ENCODE measurements at places on chromosomes 13 and 19. TPM values are rescaled to one million over a fixed set of nuclear protein-coding genes. Genes with fewer than 3 reads are reported as not detected.

DNA sequence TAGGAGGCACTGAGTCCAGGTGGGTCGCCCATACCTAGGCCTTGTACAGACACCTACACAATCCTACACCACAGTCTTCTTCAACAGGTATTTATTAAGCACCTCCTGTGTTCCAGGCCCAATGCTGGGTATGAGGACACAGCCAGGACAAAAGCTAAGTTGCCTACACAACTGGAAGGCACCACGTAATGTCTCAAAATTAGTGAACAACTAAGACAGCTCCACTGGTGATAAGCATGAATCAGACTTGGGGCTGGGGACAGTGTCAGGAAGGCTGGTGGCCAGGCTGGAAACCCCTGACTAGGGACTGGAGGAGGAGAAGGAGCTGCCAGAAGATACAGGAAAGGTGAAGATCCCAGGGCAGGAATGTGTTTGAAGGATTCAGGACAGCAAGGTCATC lies 2.4 kb downstream of the SMIM24 start:
- no peaks in the 10 kb centered on the region for H3K4me1 ChIP-seq
- DNase-seq = no peak
- no peak overlapping the region for H3K27ac ChIP-seq
- H3K36me3 ChIP-seq = no peaks in the 10 kb centered on the region
- no peak overlapping the region for H3K4me3 ChIP-seq
- peaks cover 14% of the 10 kb centered on the region for H3K27me3 ChIP-seq

GRCh38 chr13:91934354-91934753 lies 535.9 kb downstream of the GPC5 start:
- H3K4me3 ChIP-seq = no peak overlapping the region
- no peaks in the 10 kb centered on the region for H3K36me3 ChIP-seq
- H3K27ac ChIP-seq = no peak overlapping the region
- DNase-seq = no peak
- no peaks in the 10 kb centered on the region for H3K27me3 ChIP-seq
- no peaks in the 10 kb centered on the region for H3K4me1 ChIP-seq

DNA sequence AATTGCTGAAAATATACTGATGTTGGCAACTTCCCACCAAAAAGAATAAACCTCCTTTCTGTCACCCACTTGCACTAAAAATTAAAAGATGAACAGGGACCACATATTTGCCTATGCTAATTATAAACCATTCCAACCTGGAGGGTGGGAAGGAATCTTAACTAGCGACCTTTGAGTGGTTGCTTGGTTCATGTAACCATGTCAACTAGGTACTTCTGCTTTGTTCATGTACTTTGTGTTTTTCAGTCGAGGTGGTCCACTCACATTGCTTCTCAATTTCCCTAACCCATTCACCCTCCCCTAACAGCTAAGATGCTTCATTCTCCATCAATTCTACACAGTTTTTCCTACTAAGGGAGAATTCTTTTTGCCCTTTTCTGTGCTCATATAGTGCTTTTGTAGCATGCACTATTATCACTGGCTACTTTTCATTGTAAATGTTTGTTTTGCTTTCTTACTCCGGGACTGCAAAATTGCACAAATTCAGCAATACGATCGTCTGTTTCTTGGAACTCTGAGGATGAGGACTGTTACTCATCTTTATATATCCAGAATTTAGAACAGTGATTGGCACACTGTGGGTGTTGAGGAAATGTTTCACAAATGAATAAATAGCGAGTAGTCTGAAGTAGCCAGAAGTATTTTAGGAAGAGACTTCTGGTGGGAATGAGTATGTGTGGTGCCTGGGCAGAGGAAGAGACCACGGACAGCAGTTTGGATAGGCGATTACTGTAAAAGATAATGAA lies 187.5 kb downstream of the GPC6 start:
- no peak overlapping the region for H3K27ac ChIP-seq
- H3K27me3 ChIP-seq = no peaks in the 10 kb centered on the region
- no peak for DNase-seq
- no peak overlapping the region for H3K4me3 ChIP-seq

DNA sequence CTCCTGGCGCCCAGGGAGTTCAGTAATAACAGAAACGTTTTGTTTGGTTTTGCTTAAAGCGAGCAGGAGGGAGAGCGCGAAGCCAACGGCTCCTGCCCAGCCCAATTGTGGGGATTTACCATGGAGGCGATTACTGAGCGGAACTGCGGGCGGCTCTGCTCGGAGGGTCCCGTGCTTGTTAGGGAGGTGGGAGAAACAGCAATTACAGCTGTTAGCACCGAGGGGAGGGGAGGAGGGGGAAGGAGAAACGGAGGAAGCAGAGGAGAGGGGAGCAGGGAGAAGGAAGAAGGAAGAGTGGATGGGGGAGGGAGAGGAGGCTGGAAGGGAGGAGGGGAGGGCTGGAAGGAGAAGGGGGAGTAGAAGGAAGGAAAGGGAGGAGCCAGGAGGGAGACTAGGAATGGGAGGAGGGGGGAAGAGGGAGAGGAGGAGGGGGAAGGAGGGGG lies 7.7 kb upstream of the ONECUT3 start:
- H3K27ac ChIP-seq = no peak overlapping the region
- H3K4me3 ChIP-seq = peak overlapping the region; percentile 39
- peaks cover under 1% of the 10 kb centered on the region for H3K36me3 ChIP-seq
- DNase-seq = no peak

- no peaks in the 10 kb centered on the region for H3K4me1 ChIP-seq
- H3K36me3 ChIP-seq = no peaks in the 10 kb centered on the region
- no peak overlapping the region for H3K27ac ChIP-seq
- peaks cover 2% of the 10 kb centered on the region for H3K27me3 ChIP-seq
Observed at GRCh38 chr13:96248996-96249395, 159.1 kb downstream of the HS6ST3 start.

GRCh38 chr19:31127134-31127967 lies 221.9 kb downstream of the TSHZ3 start:
- H3K27me3 ChIP-seq = no peaks in the 10 kb centered on the region
- peaks cover 48% of the 10 kb centered on the region for H3K4me1 ChIP-seq
- peaks cover 9% of the 10 kb centered on the region for H3K36me3 ChIP-seq
- peak overlapping the region; percentile 82 for H3K4me3 ChIP-seq
- peak; percentile 96 for DNase-seq
- peak overlapping the region; percentile 99 for H3K27ac ChIP-seq

- DNase-seq = no peak
- H3K4me3 ChIP-seq = no peak overlapping the region
- H3K4me1 ChIP-seq = no peaks in the 10 kb centered on the region
- no peaks in the 10 kb centered on the region for H3K27me3 ChIP-seq
Observed at GRCh38 chr13:67308004-67308772, 78.1 kb upstream of the PCDH9 start.

GRCh38 chr19:12331211-12331941 lies 2.1 kb downstream of the ZNF563 start:
- peaks cover 21% of the 10 kb centered on the region for H3K4me1 ChIP-seq
- DNase-seq = no peak
- no peak overlapping the region for H3K27ac ChIP-seq
- peaks cover 17% of the 10 kb centered on the region for H3K36me3 ChIP-seq
- H3K27me3 ChIP-seq = no peaks in the 10 kb centered on the region
- peak overlapping the region; percentile 35 for H3K4me3 ChIP-seq

DNA sequence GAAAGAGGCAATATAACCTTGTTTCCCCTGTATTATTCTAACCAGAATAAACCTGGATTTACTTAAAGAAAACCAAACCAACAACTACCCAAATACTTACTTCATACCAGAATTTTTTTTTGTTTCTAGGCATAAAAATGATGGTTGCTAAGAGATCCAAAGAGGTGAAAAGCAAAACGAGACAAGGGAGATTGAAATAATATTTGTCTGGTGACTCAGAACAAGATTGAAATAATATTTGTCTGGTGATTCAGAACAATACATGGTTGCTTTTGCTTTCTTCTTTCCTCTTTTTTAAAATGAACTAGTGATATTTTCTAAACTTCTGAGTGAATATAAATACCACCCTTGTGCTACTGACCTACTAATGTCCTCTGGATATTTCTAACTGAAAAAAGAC lies 592.9 kb downstream of the KCTD12 start:
- no peak overlapping the region for H3K4me3 ChIP-seq
- H3K27me3 ChIP-seq = no peaks in the 10 kb centered on the region
- no peaks in the 10 kb centered on the region for H3K4me1 ChIP-seq
- peak; percentile 36 for DNase-seq
- peaks cover 4% of the 10 kb centered on the region for H3K36me3 ChIP-seq
- no peak overlapping the region for H3K27ac ChIP-seq

GRCh38 chr13:69094485-69094884 lies 1013.1 kb upstream of the ATXN8OS start:
- H3K27me3 ChIP-seq = no peaks in the 10 kb centered on the region
- no peak overlapping the region for H3K27ac ChIP-seq
- no peak overlapping the region for H3K4me3 ChIP-seq
- H3K36me3 ChIP-seq = no peaks in the 10 kb centered on the region
- no peaks in the 10 kb centered on the region for H3K4me1 ChIP-seq

GRCh38 chr13:79988573-79988972 lies 352.4 kb downstream of the SPRY2 start:
- peaks cover 67% of the 10 kb centered on the region for H3K4me1 ChIP-seq
- H3K27ac ChIP-seq = peak overlapping the region; percentile 88
- no peaks in the 10 kb centered on the region for H3K27me3 ChIP-seq
- DNase-seq = peak; percentile 94
- no peaks in the 10 kb centered on the region for H3K36me3 ChIP-seq
- H3K4me3 ChIP-seq = peak overlapping the region; percentile 79

DNA sequence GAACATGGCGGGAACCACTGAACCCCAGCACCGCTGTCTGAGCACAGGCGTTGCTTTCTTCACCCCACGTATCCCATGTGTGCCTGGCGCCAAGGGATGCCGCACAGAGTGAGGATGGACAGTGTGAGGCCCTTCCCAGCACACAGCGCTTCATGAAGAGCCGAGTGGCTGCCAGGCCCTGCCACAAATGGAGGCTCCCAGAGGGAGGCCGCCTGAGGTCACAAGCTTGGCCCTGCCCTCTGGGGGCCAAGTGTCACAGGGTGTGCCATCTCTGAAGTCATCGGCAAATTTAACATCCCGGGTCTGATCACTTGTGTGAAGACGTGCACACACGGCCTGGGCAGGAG lies 24.4 kb downstream of the MPND start:
- no peak for DNase-seq
- H3K27me3 ChIP-seq = peaks cover 3% of the 10 kb centered on the region
- H3K36me3 ChIP-seq = no peaks in the 10 kb centered on the region
- H3K4me1 ChIP-seq = peaks cover 6% of the 10 kb centered on the region
- H3K27ac ChIP-seq = no peak overlapping the region

IGLON5 gene
- not detected for total RNA-seq

ZNF83 gene
- 22.8 TPM for total RNA-seq

ZNF665 gene
- total RNA-seq = 0.20 TPM

DACH1 gene
- not detected for total RNA-seq

All from HFFc6 (cell line).